Eye (tissue), 1 donor: ENCODE measurements at places on chromosomes 2 and 18.

DNA sequence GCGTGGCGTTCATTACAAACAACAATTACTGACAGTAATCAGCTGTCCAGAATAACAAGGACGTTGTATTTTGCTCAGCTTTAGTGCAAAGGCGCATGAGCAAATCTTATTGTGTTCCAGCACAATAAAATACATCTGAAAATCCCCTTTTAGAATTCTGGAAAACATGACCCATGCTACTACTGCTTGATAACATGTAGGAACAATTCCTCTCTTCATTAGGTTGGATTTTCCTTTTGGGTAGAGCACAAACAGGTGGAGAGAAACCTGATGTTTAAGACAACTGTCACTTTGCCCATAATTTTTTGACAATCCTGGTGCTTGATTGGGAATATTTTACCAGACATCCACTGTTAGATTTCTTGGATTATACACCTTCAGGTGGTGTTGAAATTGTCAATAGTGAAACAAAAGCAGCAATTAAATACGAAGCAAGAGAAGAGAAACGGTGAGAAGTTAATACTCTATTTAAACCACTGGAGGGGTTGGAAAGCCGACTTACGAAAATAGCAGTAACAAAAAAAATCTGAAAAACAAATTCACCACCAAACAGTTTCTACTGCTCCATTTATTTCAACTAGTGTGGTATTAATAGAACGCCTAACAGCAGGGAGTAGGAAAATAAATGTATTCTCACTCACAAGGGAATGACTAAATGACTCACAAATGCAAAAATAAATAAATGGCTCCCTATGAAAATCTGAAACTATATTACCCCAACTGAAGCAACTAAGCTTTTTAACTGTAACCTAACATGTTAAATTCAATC is 102.7 kb downstream of the CPO start:
- DNase-seq: no peak

GRCh38 chr18:43507842-43508481 is 230.7 kb upstream of the SYT4 start:
- no peak for DNase-seq

GRCh38 chr18:79129120-79129519 is 59.9 kb downstream of the ATP9B start:
- no peak for DNase-seq

- DNase-seq: no peak
These were observed 43.2 kb upstream of the KDM3A start for GRCh38 chr2:86397986-86398385.

GRCh38 chr2:181761175-181761574 is 80.9 kb upstream of the NEUROD1 start:
- no peak for DNase-seq

GRCh38 chr2:207362716-207363115 is 167.0 kb upstream of the CREB1 start:
- no peak for DNase-seq

DNA sequence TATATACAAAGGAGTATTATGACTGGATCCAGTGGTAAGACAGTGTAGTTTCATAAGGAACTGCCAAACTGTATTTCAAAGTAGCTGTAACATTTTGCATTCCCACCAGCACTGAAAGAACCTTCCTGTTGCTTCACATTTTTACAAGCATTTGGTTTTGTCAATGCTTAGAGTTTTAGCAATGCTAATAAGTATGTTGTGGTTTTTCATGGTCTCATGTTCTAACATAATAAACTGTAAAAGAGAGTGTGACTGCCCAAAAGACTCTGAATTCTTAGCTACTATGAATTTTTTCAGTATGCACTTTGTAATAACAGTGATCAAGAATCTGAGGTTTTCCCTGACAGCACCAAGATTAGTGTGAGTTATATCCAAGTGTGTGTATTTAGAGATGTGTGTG is 604.2 kb downstream of the XIRP2 start:
- DNase-seq: no peak

- DNase-seq: peak; percentile 33
These were observed 33.8 kb upstream of the RASGRP3 start for GRCh38 chr2:33442528-33443079.

- no peak for DNase-seq
These were observed 466.6 kb upstream of the TNP1 start for GRCh38 chr2:217326238-217327022.

- no peak for DNase-seq
These were observed 98.1 kb downstream of the AGAP1 start for GRCh38 chr2:235591921-235592320.

- no peak for DNase-seq
These were observed 666.9 kb downstream of the XIRP2 start for GRCh38 chr2:167555098-167555720.

DNA sequence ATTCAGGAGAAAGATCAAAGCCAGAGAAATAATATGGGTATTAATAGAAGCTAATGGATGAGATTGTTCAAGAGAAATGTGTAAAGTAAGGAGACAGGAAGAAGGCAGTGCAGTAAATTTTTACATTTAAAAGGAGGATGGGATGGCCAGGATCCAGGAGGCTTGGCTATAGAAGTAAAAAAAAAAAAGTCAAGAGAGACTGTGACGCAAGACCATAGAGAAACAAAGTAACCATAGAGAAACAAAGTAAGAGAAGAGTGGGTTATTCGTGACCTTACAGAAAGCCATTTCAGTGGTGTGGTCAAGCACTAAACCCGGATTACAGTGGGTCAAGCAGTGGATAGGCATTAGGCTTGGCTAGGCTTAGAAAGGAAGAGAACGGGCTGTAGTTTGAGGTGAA is 10.5 kb upstream of the FAM171B start:
- DNase-seq: no peak

GRCh38 chr2:158011055-158011771 is 90.5 kb upstream of the UPP2 start:
- DNase-seq: no peak

DNA sequence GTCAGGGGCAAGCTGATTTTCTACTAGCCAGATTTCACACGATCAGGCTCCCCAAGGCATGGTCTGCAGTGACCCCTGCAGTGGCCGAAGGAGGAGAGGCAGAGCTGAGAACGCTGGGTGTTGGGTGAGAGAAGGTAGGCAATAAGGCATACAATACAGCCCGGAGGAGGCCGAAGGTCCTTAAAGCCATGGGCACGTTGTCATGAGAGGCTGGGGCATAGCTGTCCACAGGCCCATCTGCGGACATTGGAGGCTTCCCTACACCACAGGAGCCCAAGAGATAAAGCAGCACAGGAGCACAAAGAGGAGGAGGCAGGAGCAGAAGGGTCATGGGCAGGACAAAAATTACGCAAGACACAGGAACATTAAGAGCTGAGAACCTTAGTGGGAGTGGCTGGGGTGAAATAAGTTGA is 16.7 kb upstream of the BZW1 start:
- DNase-seq: no peak

GRCh38 chr2:18078216-18078615 is 199.7 kb downstream of the KCNS3 start:
- no peak for DNase-seq

- no peak for DNase-seq
These were observed 22.6 kb upstream of the CYP1B1 start for GRCh38 chr2:38098421-38099098.

DNA sequence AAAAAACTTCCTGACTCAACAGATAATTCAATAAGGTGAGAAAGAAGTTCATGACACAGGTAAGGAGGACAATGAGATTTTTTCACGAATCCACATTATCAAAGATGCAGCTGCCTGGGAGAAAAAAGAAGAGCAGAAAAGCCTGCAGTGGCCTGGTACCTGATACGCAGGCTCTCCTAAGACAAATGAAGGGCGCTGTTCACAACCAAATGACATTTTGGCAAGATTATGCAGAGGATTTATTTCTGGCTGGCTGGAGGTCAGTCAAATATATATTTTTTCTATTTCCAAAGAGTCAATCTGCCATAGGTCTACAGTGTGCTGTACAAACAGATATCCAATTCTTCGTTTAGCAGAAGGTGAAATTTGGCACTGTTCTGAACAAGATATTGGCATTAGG is 257.3 kb downstream of the STK39 start:
- no peak for DNase-seq

DNA sequence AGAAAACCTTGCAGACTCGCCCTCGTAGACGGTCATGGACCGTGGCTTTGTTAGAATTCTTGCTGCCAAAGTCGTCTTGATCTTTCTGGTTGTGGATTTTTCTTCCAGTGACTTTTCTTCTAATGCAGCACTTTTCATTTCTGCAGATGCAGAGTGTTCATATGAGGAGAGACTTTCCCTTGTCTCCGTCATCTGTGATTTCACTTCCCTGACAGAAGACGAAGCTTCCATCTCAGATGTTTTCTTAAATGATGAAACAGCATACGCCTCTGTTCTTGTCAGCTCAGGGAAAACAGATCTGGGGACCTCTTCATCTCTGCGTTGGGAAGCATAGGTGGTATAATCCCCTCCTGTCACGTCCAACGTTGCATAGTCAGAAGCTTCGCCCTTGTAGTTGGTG is 50.9 kb downstream of the PLEKHA3 start:
- DNase-seq: no peak

GRCh38 chr18:39191931-39192330 is 1626.3 kb upstream of the CELF4 start:
- peak; percentile 32 for DNase-seq

DNA sequence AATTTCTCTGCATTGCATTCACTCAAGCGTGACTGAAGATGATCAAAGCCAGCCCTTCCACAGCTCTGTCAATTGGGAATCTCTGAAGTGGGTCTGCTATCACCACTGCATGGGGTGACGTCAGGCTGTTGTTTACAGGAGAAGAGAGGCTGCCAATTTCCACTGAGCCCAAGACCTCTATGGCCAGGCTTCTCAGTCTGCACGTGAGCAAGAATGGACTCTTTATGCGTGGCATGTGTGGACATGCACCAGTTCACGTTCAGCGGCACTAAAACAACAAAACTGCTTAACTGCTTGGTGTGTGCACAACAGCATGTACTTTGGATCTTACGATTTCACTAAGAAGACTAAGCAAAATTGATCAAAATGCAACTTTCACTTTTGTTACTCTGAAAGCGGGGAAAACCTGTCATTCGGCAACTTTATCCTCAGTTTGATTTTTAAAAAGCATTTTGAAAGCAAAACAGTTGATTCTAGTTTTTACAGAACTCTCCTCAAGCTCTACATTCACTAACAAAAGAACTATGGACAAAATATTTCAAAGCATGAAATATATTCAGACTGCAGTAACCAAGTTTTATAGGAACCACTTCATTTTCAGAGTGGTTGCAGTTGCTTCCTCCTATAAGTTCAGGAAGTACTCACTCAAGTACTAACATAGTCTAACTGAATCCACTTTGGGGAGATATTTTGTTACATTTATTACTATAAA is 77.0 kb upstream of the SERTAD2 start:
- DNase-seq: peak; percentile 76
